ENCODE measurements at places on chromosomes 2 and 18.
A peak's percentile ranks its signal among the peaks of the same experiment; 100 is the strongest.

DNA sequence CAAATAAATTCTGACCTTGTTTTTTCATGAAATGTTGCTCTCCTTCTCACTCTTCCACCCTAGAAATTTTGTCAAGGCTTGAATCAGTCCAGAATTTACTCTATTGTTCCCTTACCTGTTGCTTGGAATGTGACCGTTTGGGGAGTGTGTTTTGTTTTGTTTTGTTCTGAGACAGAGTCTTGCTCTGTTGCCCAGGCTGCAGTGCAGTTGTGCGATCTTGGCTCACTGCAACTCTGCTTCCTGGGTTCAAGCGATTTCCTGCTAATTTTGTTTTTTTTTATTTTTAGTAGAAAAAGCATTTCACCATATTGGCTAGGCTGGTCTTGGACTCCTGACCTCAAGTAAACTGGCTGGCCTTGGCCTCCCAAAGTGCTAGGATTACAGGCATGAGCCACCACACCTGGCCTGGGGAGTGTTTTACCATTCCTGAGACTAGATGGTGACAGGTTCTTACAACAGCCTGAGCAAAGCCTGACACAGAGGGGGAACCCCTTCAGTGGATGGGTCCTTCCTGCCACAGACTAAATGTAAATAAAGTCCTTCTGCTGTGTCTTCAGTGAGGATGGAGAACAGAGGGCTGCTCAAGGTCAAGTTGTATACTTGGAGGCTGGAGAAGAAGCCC, 52.0 kb downstream of the HAUS1 start:
- peak; percentile 55 for DNase-seq

DNA sequence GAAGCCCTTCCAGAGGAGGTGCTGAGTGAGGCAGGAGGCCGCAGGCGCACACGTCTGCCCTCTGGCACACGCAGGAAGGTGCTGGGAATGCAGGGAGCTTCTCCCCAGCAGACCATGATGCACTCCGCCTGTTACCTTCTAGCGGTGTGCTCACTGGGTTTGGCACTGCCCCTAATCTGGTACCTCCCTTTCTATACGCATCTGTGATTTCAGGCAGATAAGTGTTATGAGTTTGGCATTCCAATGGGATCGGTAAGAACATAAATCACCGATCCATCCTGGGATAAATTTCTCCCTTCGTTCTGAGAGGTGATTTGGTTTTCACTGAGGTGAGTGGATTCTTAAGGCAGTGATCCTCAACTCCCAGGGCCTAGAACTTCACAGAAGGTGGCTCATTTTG, 34.6 kb downstream of the ODC1 start:
- no peak for DNase-seq

GRCh38 chr2:128041561-128041960, 13.7 kb upstream of the SAP130 start:
- DNase-seq: no peak

- DNase-seq: no peak
Observed at GRCh38 chr2:112547333-112547732, 5.1 kb downstream of the POLR1B start.

DNA sequence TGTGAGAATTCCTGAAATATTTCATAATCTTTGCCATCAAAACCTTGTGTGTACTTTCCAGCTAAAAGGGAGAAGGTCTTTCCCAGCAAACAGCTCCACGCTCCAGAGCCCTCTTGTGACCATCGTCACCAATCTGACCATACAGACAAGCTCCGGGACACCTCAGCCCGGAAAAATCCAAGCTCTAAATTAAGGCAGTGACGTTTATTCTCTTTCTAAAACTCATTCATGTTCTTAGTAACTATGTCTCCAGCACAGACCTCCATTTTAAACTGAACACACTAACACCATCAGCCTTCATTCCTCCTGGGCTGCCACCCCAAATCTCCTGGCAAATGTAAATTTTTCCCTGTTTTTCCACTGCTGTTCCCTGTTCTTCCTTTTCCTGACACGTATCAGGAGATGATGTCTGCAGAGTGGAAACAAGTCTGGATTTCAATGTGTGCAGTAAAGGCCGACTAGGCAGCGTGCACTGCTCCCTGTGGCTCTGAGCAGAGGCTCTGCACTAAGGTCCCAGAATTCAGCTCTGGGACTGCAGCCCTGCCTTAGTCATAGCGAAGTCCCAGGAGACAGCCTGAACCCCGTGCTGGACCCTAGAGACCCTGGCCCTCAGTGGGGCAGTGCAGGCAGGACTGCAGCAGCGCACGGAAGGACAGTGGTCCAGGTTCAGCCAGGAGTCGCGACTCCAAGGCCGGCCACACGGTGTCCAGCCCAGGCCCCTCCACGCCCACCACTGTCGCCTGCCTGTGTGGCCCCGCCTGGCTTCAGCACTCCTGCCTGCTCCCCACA, 452.5 kb upstream of the SALL3 start:
- no peak for DNase-seq

DNA sequence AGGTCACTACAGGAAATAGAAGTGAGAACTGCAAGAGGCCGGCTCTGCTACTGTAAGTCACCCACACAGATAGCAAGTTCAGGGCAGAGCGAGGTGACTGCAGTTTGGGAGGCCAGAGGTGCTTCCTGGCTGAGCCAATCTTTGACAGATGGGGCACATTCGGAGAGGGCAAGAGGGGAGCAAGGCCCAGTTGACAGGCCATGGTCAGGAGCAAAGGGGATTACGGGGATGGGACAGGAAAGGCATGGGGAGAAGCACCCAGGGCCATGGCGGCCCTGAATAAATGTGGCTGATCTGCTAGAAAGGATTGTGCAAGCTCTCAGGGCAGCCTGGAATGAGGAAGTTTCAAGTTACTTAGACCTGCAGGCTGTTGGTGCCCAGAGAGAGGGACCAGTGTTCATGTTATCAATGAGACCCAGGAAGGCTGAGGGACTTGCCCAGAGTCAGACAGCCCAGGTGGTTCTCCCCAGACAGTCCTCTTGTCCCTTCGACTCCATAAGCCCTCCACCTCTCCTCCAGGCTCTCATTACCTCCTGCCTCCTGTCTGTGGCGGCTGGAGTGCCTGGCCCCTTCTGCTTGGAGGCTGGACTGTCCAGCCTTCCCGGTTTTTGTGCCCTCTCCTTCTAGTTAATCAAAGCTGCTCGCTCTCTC, 123.3 kb downstream of the CTIF start:
- no peak for DNase-seq

DNA sequence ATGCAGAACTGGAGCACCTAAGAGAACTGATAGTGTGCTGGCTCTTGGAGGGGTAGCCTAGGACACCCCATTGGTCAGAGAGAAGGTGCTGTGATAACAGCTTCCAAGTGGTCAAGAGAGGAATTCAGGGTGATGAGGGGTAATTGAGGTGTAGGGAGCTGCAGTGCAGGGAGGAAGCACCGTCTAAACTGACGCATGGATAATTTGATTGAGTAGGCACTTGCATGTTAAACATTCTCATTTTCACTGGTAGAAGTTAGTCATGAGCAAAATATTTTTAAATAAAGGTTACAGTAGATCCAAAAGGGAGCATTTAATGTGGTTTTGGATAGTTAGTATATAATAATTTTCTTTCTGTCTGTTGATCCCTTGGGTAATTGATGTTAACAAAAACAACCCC, 155.1 kb upstream of the TCF4 start:
- DNase-seq: no peak

DNA sequence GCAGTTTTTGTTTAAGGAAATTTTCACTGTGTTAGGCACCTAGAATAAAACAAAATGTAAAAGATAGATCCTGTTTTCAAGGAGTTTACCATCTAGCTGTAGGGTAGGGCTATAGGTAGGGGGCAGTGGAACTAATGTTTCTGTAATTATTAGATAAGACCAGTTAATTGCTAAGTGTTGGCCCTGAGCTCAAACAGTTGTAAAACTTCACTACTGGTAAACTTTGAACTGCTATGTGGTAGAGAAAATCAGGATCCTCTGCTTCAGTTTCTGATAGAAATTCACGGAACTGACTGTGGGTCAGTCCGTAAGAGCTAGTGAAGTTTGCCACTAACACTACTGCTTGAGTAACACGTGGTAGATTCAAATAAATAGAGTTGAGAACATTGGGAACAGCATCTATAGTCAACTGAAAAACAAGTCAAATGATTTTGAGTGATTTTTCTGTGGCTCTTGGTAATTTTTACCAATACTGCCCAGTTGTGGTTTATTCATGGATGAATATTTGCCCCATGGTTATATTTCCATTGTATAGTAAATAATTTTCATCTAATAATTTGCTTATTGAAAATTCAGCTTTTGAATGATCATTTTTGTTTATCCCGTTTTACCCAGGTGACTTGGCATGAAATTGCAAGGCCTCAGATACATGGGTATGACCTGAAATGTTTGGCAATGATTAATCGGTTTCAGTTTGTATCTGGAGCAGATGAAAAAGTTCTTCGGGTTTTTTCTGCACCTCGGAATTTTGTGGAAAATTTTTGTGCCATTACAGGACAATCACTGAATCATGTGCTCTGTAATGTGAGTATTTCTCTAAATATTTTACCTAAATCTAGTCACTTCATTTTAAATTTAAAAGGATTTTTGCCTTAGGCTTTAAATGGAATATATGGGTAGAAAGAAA, 26.4 kb downstream of the ELP2 start:
- DNase-seq: no peak

GRCh38 chr18:52236131-52236530, 103.9 kb upstream of the DCC start:
- no peak for DNase-seq

DNA sequence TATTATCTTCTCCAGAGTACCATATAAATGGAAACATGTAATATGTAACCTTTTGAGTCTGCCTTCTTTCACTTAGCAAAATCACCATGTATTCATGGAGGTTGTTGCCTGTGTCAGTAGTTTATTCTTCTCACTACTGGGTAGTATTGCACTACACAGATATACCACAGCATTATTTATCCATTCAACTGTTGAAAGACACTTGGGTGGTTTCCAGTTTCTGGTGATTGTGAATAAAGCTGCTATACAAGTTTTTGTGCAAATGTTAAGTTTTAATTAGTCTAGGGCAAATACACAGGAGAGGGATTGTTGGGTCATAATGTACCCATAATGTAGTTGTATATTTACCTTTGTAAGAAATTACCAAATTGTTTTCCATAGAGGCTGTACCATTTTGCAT, 29.6 kb upstream of the RPRD1A start:
- no peak for DNase-seq

DNA sequence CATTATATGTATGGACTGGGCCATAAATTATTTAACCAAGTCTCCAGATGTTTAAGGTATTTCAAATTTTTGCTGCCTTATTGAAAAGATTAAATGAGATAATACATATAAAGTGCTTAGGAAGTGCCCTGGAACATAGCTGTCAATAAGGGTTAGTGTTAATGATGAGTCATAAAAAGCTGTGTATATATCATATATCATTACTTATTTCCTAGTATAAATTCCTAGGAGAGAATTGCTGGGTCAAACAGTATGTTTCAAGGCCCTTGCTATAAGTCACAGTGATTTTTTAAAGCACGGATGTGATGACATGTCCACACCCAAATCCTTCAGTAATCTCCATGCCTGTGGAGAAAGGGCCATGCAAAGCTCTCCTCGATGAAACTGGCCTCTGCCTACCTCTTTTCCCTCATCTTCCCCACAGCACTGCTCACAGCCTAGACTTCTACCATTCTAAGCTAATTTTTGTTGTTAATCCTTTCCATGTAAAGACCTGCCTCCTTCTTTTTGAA, 8.5 kb downstream of the ZNF2 start:
- DNase-seq: no peak

- no peak for DNase-seq
Observed at GRCh38 chr18:35029770-35030169, 11.4 kb upstream of the MAPRE2 start.

GRCh38 chr2:8224347-8225190, 457.3 kb upstream of the ID2 start:
- no peak for DNase-seq

Data from DND-41 (cell line).